Stimulated activated CD8-positive, alpha-beta memory T cell treated with anti-CD3 and anti-CD28 coated beads, Interleukin-15, amount 100 ng/mL, for 4 hours (primary cell): ENCODE measurements at places on chromosomes 6 and 20.

GRCh38 chr6:88989215-88989614, 25.8 kb upstream of the RNGTT start:
- DNase-seq: no peak

DNA sequence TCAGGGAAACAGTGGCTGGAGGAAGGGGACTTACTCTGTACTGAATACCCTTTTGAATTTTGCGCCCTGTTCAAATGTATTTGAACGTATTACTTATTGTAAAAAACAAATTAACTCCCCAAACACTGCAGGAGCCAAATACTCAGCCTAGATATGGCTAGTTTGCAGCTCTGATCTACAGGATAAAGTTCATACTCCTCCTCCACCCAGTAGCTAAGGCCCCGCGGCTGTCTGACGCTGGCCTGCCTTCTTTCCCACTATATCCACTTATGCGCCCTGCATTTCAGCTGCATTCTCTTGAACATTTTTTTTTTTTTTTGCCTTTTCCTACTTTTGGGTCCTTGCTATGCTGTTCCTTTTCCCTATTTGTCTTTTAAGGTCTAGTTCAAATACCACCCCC, 6.5 kb downstream of the GSS start:
- DNase-seq: no peak

GRCh38 chr6:10578723-10579122, 57.6 kb downstream of the GCNT2 start:
- DNase-seq: no peak

- DNase-seq: no peak
These were observed 56.5 kb downstream of the PRR18 start for GRCh38 chr6:166251655-166252054.

- no peak for DNase-seq
These were observed 10.6 kb downstream of the PNPLA1 start for GRCh38 chr6:36280467-36280866.

GRCh38 chr6:85186546-85187175, 263.2 kb upstream of the NT5E start:
- no peak for DNase-seq

GRCh38 chr6:13814938-13815575, 700 bp upstream of the MCUR1 start:
- DNase-seq: no peak

DNA sequence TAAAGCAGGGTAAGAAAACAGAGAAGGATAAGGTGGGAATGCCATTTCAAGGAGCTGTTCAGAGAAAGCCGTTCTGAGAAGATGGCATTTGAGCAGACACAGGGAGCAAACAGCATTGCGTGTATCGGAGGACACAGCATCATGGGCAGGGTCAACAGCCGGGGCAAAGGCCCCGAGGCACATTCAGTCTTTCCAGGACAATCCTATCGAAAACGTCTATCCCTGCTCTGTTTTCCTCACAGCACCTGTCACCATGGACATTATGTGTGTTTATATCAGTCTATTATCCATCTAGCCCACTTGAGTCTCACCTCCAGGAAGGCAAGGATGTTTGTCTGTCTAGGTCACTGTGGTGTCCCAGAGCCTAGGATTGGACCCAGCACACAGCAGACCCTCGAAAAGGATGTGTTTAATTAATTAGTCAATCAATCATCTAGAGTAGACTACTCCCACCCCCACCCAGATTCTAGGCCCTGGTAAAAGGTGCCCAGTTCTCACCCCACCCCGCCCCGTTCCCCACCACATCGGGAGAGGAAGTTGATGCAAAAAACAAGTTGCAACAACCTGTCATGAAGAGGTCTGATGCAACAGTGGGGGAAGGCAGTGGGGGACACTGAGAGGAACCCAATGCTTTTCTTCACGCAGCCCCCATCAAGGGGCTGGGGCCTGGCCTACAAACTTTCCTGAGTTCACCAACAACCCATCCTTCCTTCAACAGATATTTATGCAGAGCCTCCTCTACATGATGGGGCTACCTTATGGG, 66.6 kb downstream of the PREX1 start:
- no peak for DNase-seq

GRCh38 chr6:36247693-36248092, 22.2 kb upstream of the PNPLA1 start:
- no peak for DNase-seq

DNA sequence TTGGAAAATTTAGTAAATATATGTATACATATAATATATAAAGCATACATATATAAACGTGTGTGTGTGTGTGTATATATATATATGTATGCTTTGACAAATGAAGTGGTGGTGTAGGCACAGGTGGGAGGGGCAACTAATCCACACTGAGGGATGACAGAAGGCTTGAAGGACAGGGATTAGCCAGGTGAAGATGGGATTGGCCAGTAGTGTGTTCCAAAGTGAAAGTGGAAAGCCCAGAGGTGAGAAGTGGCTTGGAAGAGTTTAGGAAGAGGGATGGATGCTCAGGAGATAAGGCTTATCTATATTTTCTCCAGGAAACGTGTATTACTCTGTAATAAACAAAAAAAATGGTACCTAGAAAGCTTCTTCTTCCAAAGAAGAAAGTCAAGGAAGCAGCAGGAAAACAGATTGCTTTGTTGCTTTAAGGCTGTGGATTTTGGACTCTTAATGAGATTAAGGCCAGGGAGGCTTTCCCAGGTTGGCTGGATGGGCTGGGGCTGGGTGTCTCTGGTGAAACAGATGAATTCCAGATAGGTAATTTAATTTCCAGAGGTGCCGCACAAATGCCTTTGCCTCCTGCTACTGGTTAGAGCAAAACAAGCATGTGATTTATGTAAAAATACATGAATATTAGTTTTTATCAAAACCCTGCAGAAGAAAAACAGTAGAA, 63.9 kb downstream of the JARID2 start:
- no peak for DNase-seq

DNA sequence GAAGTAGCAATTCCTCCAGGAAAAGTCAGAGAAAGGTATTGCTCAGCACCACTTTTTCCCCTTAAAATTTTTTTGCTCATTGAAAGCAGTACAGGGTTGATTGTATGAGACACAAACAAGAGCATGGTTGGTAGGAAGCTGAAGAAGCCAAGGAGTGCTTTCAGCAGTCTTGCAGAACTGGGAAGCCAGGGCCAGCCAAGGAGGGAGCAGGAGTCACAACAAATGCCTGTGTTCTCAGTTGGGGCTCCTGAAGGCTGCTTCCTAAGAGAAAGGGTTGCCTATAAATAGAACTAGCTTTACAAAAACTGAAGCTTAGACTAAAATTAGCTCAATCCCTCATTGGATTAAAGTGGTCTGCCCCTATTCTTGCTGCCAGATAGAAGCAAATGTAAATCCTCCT, 3.3 kb upstream of the THEMIS start:
- no peak for DNase-seq
